ENCODE measurements at places on chromosomes 2 and 18. TPM values are rescaled to one million over a fixed set of nuclear protein-coding genes. Genes with fewer than 3 reads are reported as not detected.

DNA sequence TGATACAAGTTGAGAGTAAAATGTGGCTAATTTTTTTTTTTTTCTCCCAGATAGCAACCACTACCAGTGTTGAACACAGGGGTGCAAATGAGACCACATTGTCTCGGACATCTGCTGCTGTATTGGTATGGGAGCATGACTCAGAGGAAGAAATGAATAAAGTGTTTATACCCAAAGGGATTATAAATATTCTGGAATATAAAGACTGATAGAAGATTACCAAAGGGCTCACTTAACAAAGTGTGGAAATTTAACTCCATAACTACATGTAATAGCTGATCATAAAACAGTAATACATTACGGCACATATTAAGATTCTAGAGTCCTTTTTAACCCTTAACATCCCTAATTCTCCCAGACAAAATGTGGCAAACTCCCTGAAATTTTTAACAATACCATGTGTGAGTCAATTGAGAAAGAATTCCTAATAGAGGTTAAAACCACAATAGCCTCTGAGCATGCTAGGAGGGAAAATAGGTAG lies 1023.0 kb upstream of the ACVR2A start:
- no peak for DNase-seq

Gene RAX
- not detected for total RNA-seq

Gene PGAP1
- 12.1 TPM for total RNA-seq

DNA sequence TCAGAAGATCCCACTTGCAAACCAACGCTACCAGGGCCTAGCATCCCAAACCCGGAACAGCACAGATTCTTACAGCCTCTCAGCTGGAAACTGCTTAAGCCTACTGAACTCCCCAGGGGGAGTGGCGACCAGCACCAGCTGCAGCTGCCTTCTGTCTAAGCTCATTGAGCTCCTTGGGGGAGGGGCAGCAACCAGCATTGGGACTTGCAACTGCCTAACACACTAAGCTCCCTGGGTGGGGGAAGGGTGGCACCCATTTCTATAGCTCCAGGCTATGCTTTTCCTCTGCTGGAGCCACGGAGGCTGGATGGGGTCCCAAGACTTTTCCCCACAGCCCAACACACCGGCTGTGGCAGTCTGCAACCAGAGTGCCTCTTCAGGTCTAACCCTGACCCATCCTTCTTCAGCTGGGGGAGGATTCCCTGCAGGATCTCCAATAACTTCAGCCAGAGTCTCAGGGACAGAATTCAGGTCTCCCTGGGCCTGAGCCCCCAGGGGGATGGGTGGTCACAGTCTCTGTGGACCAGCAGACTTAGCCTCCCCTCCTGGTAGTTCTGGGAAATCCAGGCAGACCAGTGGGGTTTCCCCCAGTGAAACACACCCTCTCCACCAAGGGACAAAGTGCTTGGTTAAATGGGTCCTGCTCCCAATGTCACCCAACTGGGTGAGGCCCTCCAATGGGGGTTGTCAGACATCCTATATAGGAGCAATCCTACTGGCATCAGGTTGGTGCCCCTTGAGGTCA lies 45.9 kb upstream of the ITGA4 start:
- peak; percentile 15 for DNase-seq

DNA sequence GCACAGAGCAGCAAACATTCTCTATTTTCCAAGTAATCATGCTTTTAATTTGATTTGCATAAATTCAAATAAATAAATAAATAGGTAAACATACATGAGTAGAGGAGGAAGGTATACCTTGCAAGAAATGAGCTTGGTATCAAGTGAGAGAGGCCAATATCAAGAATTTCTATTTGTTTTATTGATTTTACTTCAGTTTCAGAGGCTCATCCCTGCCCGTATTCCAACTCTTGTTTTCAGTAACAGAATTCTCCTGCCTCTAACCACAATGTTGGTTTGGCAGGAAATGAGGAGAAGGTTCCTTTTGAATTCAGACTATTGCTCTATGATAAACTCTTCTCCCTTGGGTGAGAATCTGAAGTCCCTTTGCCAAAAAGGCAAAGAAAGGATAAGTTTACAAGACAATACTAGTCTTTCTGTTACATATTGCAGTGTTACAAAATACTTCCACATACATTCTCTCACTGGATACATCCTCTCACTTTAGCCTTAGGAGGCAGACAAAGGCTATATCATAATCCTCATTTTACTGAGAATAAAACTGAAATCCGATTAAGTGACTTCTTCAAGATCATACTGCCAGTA lies 68.3 kb upstream of the ZNF397 start:
- no peak for DNase-seq

DNA sequence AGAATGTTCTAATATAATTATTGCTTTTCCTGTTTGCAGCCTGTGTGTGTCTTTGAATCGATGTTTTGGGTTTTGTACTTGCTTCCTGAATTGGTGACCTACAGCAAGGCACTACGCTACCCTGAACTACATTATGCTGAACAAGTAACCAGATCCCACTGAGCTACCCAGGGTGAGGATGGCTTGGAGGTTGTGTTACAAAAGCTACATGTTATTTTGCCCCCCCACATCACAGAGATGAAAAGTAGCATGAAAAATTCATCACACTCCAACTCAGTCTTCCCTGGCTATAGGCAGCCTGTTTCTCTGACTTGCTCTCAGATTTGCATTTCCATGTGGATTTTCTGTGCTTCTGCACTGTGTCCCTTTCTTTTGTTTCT lies 162.1 kb downstream of the LDLRAD4 start:
- no peak for DNase-seq

Gene MEMO1
- total RNA-seq = 38.2 TPM

Measured in left lung (tissue), 14 donors.